ENCODE measurements at places on chromosomes 5 and 9.

- no peak for DNase-seq
Observed at GRCh38 chr5:67287510-67288268, 91.1 kb upstream of the CD180 start.

GRCh38 chr9:121807069-121807822, 155.8 kb downstream of the DAB2IP start:
- DNase-seq: no peak

DNA sequence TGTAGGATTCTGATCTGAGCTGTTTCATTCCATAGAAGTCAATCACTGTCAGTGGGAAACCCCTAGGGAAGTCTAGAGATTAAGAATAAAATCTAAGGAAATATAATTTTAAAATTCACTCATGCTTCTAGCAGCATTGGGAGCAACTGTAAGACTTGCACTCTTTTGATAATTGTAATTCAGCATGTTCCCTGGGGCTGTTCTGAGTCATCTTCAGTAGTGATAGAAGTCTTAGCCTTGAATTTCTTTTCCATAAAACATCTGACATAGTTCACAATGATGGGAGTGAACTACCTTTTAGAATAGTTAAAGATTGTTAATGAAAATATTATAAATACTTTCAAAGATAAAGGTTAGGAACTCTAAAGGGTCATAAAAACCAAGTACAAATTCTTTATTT, 935.8 kb downstream of the DTWD2 start:
- DNase-seq: no peak

GRCh38 chr9:83146325-83146724, 83.4 kb upstream of the RASEF start:
- DNase-seq: no peak

GRCh38 chr5:176770431-176770830, 39.9 kb upstream of the UNC5A start:
- no peak for DNase-seq

- no peak for DNase-seq
Observed at GRCh38 chr9:99112750-99113413, 8.0 kb downstream of the TGFBR1 start.

DNA sequence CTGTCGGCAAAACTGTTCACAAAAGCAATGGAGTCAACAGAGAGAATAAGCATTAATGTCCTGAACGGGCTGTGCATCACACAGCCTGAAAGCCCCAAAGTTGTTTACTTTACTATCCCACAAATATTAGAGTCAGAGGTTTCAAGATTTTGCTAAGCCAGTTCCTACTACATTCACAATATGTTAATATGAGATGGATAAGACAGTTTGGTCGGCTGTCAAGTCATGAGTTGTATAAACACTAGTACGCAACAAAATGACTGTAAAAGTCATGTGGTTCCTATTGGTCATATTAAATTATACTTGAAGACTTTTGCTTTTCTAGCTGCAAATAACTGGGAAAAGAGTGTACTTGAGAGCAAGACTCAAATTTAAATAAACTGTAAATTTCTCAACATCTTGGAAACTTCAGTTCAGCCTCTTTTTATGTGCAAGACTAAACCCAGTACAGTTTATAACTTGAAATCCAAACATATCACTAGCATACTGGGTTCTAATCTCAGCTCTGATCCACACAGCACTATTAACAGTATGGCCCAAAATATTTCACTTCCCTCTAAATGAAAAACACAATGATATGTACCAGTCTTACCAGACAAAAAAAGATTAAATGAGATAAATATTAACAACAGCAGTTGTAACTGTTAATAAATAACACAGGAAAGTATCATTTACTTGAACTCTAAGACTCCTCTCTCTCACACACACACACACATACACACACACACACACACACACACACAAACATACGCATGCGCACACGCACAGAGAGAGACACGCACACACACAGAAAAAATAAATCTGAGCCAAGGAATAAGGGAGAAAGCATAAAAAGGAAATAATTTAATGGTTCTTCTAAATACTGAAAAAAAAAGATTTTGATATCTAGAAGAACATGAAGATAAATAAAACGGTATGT, 33.1 kb downstream of the FANCC start:
- DNase-seq: no peak

- peak; percentile 83 for DNase-seq
Observed at GRCh38 chr5:179819296-179820126, 1.2 kb upstream of the SQSTM1 start.

GRCh38 chr5:158364367-158364766, 505.4 kb upstream of the CLINT1 start:
- no peak for DNase-seq

DNA sequence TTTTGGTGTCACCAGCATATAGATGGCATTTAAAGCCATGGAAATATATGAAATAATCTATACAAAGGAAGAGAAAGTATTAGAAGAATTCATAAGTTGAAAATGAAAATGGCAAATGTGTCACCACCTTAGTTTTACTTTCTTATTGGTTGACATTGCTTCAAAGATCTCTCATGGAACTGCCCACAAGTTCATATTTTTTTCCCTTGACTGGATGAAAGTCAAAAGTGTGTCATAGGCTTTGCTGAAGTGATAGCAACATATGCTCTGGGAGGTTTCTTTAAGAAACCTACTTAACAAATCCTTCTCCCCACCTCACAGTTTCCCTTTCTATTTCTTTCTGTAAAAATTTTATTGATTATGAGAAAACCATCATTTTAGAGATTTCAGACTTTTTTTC, 127.2 kb downstream of the VPS13A start:
- DNase-seq: no peak

- DNase-seq: peak; percentile 88
Observed at GRCh38 chr5:123460296-123460729, 37.1 kb upstream of the CEP120 start.

GRCh38 chr5:81826128-81826527, 75.2 kb upstream of the SSBP2 start:
- no peak for DNase-seq

DNA sequence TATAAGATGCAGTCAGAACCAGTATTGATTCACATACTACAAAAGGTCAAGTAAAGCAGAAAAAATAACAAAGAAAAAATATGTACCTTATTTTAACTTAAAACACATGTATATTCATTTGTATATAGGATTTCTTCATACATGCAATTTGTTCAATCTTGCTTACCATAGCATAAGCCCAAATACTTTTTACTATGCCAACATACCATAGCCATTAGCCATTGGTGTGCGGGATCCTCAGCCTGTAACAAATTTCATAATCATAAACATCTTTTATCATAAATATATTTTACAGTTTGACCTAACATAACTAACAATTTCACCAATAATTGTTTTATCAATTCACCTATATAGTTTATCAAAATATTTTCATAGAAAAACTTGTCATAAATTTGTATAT, 51.1 kb downstream of the MPDZ start:
- no peak for DNase-seq

DNA sequence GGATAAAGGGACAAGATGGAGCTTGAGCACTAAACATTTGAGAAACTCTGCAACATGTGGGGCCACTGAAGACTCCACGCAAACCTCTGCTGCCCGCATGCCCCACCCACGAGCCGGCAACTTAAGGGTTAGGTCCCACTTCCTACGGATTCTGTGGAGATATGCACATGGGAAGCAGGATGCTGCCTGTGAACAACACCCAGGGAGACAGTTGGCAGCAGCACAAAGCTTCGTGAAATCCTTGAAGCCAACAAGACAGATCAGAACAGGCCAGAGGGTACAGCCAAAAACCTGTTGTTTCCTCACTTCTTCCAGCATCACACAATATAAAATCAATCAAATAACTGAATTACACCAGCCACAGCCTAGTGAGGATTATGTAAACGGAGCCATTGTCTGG, 270.4 kb downstream of the ENC1 start:
- DNase-seq: no peak

DNA sequence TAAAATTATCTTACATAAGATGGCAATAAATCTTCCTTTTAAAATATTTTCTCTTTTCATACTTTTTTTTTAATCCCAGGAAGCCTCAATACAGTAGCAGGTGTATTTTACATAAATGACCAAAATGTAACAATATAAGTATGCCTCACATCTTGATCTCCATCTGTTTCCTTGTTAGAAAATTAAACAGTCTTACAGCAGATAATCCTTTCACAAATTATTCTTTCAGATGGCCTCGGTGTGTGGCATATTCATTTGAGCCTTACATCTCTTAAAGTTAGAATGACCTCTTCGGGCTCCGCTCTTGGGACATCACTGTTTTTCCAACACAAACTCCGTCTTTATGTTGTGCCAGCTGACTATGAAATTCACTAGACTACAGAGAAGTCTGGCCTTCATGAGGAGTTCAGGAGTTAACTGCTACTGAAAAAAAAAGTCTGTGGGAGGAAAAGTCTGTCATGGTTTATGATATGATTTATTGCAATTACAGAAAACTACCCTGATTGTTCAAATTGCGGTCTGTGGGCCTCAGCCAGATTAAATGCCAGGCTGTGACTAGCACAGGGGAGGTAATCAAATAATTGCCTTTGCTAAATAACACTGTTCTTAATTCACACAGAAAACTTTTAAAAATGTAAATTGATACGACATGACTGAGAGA, 292.9 kb upstream of the PUM3 start:
- DNase-seq: no peak

- no peak for DNase-seq
Observed at GRCh38 chr9:109519366-109519765, 21.3 kb upstream of the PTPN3 start.

DNA sequence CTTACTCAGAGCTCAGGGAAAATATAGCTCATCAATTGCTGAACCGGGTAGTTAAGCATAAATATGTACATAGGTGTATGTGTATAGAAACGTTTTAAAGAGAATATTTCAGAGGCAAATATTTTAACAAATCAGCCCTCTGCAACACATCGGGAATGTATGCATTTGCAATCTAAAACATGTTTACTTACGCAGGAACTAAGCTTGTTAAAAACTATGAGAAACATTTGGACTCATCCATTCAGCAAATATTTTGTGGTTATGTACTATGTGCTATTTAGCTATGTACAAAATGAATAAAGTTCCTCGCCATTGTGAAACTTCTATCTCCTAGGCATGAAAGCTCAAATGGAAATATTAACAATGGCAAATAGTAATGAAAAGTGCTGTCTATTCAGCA, 469.9 kb downstream of the ARHGEF28 start:
- DNase-seq: no peak

DNA sequence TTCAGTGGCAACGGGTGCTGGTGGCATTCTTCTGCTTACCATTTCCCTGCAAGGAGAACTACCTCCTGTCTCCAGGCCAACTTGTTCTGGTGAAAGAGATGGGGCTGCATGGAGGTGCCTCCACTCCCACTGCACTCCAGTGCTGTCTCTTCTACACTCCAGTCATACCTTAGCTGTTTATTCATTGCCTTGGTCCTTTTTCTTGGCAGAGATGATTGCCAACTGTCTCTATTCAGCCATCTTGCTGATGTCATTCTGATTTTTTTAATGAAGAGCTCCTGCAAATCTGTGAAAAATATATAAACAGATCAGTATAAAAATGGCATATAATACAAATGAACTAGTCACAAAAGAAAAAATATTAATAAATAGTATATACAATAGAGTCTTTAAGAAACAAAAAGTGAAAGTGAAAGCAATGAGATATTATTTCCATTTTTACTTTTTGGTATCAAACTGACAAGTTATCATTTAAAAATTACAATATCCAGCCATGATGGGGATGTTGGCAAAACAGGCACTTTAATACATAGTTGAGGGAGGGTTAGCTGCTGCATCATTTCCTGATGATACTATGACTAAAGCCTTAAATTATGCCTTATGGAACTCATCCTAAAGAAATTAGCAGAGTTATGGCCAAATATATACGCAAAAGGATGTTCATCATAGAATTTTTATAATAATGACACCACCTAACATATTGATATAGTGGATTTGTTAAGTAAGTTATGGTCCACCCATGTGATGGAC, 109.4 kb downstream of the CARTPT start:
- DNase-seq: no peak

GRCh38 chr9:107667231-107668070, 177.9 kb upstream of the KLF4 start:
- DNase-seq: no peak

GRCh38 chr9:131012396-131012917, 3.5 kb downstream of the LAMC3 start:
- DNase-seq: no peak

DNA sequence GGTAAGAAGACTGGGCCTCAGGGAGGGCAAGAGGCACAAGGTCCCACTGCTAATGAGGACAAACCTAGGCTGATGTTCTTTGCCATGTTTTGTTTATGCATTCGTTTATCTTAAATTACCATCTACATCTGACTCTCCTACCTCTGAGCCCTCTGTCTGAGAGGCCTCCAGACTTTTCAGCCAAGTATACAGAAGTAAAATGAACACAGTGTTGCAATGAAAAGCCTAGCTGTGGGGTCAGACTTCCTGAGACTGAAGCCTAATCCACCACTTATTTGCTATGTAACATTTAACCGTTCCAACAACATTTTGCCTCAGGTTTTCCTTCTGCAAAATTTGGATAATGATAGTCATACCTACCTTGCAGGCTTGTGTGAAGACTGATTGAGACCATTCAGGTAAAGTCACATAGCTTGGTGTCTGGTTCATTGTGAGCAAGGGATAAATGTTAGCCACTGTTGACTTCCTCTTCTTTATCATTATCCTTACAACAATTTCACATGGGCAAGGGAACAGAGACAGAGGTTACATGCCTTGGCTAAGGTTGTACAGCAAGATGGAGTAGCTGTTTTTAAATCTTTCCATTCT, 374.9 kb upstream of the CLINT1 start:
- no peak for DNase-seq

DNA sequence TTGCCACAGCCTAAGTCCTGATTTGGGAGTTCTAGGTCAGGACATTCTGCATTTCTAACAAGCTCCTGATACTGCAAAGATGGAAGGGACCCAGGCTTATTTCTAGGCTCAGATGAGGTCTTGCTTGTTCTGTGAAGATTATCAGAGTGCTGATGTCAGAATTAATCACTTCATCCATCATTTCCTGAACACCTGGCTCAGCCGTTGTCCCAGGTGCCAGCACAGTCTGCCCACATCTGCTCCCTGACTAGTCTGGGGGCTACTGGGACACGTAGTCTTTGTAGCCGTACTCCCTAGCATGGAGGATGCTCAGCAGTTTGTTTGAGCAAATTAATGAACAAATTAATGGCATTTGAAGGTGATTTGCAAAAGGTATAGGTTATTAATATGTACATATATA, 17.9 kb upstream of the SPINK4 start:
- DNase-seq: no peak

- no peak for DNase-seq
Observed at GRCh38 chr9:84755380-84755779, 85.9 kb downstream of the NTRK2 start.

GRCh38 chr5:39494534-39494933, 69.8 kb upstream of the DAB2 start:
- DNase-seq: no peak

DNA sequence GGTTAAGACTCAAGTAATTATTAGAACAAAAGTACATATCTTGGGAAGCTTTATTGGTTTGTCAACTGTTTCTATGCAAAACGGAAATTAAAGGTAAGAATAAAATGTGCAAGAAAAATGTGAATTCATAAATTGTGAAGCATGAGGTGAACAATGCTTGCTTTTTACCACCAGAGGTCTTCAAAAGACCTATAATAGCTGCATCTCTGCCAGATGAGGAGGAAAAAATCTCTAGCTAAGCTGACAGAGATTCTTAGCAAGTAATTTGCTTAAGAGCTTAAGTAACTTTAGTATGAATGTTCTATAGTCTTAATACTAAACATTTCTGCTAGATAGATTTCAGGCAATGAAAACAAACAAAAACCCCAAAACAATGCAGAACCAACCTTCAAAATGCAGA, 54.1 kb downstream of the MRPS30 start:
- no peak for DNase-seq
